ENCODE measurements at places on chromosomes 5 and 9.

DNA sequence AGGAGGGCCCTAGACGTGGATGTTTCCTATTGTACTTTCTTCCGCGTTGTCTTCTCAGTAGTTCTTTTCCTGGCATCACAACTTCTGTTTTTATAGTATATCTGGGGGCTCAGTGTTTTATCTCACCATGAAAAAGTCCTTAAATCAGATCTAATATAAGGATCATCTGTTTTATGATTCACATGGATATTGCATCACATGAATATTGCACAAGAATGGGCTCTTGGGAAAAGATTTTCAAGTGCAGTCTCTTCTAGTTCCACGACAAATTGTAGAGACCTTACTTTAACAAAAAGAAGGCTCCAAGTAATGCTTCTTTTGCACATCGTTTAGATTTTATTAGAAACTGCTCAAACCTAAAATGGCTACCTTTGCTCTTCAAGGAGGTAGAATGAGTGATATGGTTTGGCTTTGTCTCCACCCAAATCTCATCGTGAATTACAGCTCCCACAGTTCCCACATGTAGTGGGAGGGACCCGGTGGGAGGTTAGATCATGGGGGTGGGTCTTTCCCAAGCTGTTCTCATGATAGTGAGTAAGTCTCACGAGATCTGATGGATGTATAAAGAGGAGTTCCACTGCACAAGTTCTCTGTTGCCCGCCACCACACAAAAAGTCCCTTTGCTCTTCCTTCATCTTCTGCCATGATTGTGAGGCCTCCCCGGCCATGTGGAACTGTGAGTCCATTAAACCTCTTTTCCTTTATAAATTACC is 53.7 kb upstream of the FAM120A start:
- no peak for DNase-seq

GRCh38 chr5:138386290-138386689 is 33.8 kb downstream of the KDM3B start:
- no peak for DNase-seq

GRCh38 chr9:86039991-86040860 is 59.1 kb downstream of the GOLM1 start:
- DNase-seq = no peak

GRCh38 chr5:17316970-17317459 is 99.6 kb downstream of the BASP1 start:
- DNase-seq = peak; percentile 33

- DNase-seq = no peak
These were observed 42.3 kb downstream of the MACROH2A1 start for GRCh38 chr5:135356522-135357318.

- peak; percentile 43 for DNase-seq
These were observed 667 bp downstream of the FBXO10 start for GRCh38 chr9:37575511-37575914.

Measured in germinal center (tissue), 1 donor.